ENCODE measurements at places on chromosomes 1 and 21.
A peak's percentile ranks its signal among the peaks of the same experiment; 100 is the strongest.

- no peaks in the 10 kb centered on the region for H3K4me1 ChIP-seq
- no peaks in the 10 kb centered on the region for H3K36me3 ChIP-seq
- H3K27me3 ChIP-seq = no peaks in the 10 kb centered on the region
These were observed 86.6 kb upstream of the ERRFI1 start for GRCh38 chr1:8112611-8113261.

- no peaks in the 10 kb centered on the region for H3K36me3 ChIP-seq
- DNase-seq = no peak
- H3K27ac ChIP-seq = no peak overlapping the region
- H3K4me3 ChIP-seq = no peak overlapping the region
- H3K4me1 ChIP-seq = no peaks in the 10 kb centered on the region
- no peaks in the 10 kb centered on the region for H3K27me3 ChIP-seq
These were observed 34.3 kb downstream of the PCNX2 start for GRCh38 chr1:233261206-233261605.

DNA sequence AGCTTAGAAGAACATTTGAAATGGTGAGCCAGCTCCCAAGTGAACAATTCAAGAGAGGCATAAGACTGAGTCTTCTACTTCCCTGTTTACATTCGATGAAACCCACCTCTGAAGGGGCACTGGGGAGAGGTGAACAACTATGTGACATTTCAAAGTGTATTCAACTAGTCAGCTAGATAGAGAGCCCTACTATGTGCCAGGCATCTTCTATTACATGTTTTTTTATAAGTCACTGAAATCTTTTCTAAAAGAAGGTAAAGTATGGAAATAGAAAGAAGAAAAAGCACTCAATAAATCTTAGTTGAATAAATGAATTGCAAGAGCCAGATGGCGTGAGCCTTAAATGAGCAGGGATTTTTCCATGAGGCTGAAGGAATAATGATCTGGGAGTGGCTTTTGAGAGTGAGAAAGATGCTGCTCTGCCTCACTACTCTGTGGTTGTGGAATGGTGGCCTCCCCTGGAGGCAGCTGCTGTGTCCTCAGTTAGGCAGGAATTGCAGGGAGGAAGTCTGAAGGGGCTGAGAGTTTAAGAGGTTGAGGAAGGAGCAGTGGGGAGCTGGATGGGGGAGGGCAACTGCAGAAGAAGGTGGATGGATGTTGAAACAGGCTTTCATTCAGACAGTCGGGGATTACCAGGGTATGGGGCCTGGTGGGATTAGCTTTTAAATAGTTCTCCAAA is 10.4 kb upstream of the PTPRF start:
- no peaks in the 10 kb centered on the region for H3K27me3 ChIP-seq
- H3K36me3 ChIP-seq = no peaks in the 10 kb centered on the region
- H3K27ac ChIP-seq = no peak overlapping the region
- no peak overlapping the region for H3K4me3 ChIP-seq
- H3K4me1 ChIP-seq = no peaks in the 10 kb centered on the region

- no peak for DNase-seq
- no peaks in the 10 kb centered on the region for H3K36me3 ChIP-seq
- peaks cover 6% of the 10 kb centered on the region for H3K27me3 ChIP-seq
These were observed 636 bp upstream of the CAMK2N1 start for GRCh38 chr1:20486457-20487235.

- H3K36me3 ChIP-seq = peaks cover 21% of the 10 kb centered on the region
- no peaks in the 10 kb centered on the region for H3K27me3 ChIP-seq
- peak overlapping the region; percentile 100 for H3K4me3 ChIP-seq
- H3K27ac ChIP-seq = peak overlapping the region; percentile 99
- no peak for DNase-seq
- H3K4me1 ChIP-seq = peaks cover 6% of the 10 kb centered on the region
These were observed 898 bp downstream of the C1orf174 start for GRCh38 chr1:3898994-3899753.

- peaks cover 6% of the 10 kb centered on the region for H3K4me1 ChIP-seq
- DNase-seq = no peak
- H3K36me3 ChIP-seq = no peaks in the 10 kb centered on the region
These were observed 40.7 kb downstream of the MATN1 start for GRCh38 chr1:30682396-30683275.

GRCh38 chr21:34355570-34355969 is 8.2 kb upstream of the KCNE2 start:
- H3K4me1 ChIP-seq = no peaks in the 10 kb centered on the region
- no peaks in the 10 kb centered on the region for H3K36me3 ChIP-seq
- H3K4me3 ChIP-seq = no peak overlapping the region
- DNase-seq = no peak

DNA sequence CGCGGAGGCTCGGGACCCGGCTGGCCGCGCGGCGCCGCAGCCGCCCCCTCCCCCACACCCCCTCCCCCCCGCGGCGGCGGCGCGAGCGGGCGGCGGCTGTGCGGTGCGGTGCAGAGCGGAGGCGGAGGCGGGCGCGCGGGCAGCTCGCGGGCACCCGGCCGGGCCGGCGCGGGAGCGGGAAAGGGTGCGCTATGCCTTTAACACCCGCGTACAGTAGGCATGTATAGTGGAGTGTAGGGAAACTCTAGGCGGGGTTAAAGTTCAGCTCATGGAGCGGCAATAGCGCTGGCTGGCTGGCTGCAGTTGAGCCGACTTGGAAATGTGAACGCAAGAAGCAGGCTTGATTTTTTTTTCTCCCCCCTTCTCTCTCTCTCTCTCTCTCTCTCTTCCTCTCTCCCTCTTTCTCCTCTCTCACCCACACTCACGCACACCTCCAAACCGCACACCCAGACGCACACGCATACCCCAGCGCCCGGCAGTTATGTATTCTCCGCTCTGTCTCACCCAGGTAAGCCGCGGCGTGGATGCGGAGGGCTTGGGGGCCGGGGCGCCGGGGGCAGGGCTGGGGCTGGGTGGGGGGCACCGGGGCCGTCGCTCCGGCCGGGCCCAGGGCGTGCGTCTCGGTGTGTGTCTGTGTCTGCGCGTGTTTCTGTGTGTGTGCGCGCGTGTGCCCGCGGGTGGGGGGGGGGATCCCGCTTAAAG is at the start of gene NFIA:
TSS of gene NFIA (plus strand) at position 251 of the 702 bp plus-strand sequence.
- H3K27me3 ChIP-seq = no peaks in the 10 kb centered on the region
- peak within 1 kb of the TSS; percentile 95 for H3K27ac ChIP-seq
- H3K4me3 ChIP-seq = peak within 1 kb of the TSS; percentile 84

GRCh38 chr1:201786824-201787223 is 42.1 kb upstream of the IPO9 start:
- no peak overlapping the region for H3K4me3 ChIP-seq
- peak overlapping the region; percentile 77 for H3K27ac ChIP-seq
- peaks cover 44% of the 10 kb centered on the region for H3K4me1 ChIP-seq
- no peaks in the 10 kb centered on the region for H3K27me3 ChIP-seq
- no peak for DNase-seq

DNA sequence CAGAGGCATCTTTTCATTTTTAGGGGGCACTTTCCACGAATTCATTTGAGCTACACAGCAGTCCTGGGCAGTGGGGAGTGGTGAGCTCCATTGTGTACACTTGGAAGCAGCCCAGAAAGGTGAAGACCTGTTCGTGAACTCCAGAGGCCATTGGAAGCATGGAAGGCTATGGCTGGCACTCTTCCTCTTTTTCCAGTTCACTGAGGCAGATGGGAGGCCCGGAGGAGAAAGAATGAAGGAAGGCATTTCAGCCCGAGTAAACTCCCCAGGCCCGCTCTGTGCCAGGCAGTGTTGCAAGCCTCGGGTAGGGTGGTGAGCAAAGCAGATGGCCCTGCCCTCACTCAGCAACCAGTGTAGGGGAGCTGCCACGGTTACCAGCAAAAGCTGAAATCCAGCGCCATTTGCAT is 673 bp upstream of the DHCR24 start:
- peak overlapping the region; percentile 75 for H3K4me3 ChIP-seq
- no peaks in the 10 kb centered on the region for H3K36me3 ChIP-seq
- no peak for DNase-seq
- H3K27me3 ChIP-seq = no peaks in the 10 kb centered on the region
- H3K27ac ChIP-seq = peak overlapping the region; percentile 83

DNA sequence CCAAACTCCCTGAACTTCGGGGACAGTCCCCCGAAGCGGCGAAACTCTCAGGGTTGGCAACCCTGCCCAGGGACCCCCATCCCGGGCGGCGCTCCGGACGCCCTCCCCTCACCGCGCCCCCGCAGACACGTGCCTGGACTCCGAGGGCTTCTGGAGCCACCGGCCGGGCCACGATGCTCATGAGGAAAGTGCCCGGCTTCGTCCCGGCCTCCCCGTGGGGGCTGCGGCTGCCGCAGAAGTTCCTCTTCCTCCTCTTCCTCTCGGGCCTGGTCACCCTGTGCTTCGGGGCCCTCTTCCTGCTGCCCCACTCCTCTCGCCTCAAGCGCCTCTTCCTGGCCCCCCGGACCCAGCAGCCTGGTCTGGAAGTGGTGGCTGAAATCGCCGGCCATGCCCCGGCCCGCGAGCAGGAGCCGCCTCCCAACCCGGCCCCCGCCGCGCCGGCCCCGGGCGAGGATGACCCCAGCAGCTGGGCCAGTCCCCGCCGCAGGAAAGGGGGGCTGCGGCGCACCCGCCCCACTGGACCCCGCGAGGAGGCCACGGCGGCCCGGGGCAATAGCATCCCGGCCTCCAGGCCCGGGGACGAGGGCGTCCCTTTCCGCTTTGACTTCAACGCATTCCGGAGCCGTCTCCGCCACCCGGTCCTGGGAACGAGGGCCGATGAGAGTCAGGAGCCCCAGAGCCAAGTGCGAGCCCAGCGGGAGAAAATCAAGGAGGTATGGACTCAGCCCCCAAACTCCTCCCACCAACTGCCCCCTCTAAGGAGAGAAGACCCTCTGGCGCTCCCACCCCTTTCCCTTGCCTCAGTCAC is 1.2 kb downstream of the MAN1C1 start:
- H3K36me3 ChIP-seq = no peaks in the 10 kb centered on the region
- no peak for DNase-seq
- H3K4me3 ChIP-seq = peak overlapping the region; percentile 93
- H3K4me1 ChIP-seq = peaks cover 70% of the 10 kb centered on the region

DNA sequence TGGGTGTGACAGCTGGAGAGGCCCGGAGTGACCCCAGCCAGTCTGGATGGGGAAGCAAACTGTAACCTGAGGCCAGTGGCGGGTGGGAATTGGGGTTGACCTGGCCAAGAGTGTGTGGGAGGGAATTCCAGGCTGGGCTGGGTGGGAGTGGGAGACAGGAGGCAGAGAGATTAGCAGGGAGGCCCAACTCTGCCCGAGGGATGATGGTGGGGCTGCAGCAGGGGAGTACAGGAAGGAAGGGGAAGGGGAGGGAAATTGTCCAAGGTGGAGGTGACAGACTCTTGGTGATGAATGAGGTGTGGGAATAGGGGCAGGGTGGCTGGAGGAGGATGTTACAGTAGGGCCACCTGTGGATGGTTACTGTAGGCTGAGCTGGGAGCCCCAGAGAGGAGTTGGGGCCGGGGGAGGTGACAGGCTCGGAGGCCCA is 40.4 kb downstream of the HUNK start:
- no peak overlapping the region for H3K27ac ChIP-seq
- no peaks in the 10 kb centered on the region for H3K36me3 ChIP-seq
- no peaks in the 10 kb centered on the region for H3K4me1 ChIP-seq
